Activated naive CD4-positive, alpha-beta T cell (primary cell): ENCODE measurements at places on chromosomes 1 and 21.

DNA sequence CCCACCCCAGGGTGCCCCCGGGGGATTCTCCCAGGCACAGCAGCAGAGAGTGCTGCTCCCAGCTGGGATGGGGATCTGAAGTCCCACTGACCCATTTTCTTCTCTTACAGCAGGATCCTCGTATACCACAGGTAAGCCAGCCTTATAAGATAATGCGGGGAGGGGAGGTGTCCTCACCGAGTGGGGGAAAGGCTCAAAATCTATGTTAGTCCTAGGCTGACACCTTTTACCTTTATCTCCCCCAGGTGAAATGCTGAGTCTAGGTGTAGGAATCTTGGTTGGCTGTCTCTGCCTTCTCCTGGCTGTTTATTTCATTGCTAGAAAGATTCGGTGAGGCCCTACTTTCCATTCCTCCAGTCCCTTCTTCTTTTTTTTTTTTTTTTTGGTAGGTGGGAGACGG lies 5.3 kb downstream of the APH1A start:
- no peak for DNase-seq

DNA sequence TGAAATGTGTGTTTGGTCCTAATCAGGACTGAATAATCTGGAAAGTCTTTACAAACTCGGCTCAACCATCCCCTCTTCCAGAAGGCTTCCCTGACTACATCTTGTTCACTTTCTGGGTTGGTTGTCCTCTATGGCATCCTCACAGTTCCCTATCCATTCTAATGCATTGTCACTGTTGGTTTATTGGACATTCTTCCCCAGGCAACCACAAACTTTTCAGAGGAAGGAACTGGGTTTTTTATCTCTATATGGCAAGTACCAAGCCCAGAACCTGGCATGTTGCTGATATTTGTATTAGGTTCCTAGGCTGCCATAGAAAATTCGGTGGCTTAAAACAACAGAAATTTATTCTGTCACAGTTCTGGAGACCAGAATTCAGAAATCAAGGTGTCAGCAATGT lies 363.5 kb upstream of the ST6GALNAC5 start:
- no peak for DNase-seq

GRCh38 chr1:229538945-229539344 lies 19.6 kb downstream of the ABCB10 start:
- no peak for DNase-seq

DNA sequence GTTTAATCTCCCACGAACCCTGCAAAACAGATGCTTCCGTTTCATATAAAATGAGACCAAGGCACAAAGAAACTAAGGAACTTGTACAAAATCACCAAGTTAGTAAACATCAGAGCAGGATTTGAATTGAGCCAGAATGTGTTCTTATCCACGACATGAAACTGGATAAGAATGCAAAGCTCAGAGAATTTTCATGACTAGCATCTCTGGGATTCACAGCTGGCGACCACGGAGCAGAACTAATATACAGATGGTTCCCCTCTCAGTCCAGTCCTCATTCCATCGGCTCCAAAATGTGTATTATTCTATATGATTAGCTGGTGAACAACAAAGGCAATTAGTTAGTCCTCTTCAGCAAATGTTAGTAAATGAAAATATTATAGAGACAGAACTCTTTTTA lies 72.3 kb upstream of the ERG start:
- no peak for DNase-seq

DNA sequence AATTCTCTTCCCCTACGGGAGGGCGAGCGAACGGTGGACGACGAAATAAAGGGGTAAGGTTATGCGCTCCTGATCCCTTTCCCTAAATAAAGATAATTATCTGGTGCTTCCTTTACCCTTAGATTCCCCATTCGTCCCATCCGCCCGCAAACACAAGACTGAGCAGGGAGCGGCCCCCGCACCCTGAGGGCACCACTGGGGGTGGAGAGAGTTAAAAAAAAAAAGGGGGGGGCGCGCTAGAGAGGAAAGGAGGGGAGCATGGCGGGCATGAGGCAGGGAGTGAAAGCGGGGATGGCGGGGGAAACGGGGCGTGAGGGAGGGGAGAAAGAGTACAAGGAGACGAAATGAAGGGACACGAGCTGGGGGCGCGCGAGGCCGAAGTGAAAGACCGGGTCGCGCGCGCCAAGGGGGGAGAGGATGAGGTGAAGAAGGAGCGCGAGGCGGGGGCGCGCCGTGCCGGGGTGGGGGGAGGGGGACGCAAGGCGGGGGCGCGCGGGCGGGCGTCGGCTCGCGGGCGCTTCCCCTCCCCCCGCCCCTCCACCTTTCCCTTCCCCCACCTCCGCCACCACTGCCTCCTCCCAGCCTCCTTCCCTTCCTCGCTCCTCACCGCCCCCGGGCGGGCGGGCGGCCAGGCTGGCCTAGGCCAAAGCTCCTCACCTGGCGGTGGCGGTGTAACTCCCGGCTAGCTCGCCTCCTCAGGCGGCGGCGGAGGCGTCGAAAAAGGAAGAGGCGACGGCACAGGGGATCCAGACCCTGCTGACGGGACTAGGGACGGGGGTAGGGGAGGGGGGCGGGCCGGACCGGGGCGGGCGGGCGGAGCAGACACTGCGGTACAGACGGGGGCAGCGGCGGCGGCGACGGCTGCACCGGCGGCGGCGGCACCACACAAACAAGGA lies 448 bp downstream of the GATAD2B start:
- peak; percentile 48 for DNase-seq

DNA sequence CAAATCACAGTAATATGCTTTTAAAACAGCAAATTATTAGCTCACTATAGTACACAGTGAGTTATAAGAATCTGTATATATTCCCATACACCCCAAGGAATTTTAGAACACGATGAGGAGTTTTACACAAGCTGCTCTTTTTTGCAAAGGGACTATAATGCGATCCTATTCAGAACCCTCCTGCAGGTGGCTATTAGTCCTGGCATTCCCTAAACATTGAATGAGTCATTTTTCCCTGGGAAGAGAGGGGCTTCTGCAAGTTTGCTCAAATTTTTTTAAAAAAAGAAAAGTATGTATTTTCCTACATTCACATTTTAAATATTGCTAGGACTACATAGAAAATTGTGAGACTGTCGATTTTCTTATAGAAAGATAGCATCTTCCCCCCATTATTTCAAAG lies 106.3 kb downstream of the COL11A1 start:
- DNase-seq: no peak

DNA sequence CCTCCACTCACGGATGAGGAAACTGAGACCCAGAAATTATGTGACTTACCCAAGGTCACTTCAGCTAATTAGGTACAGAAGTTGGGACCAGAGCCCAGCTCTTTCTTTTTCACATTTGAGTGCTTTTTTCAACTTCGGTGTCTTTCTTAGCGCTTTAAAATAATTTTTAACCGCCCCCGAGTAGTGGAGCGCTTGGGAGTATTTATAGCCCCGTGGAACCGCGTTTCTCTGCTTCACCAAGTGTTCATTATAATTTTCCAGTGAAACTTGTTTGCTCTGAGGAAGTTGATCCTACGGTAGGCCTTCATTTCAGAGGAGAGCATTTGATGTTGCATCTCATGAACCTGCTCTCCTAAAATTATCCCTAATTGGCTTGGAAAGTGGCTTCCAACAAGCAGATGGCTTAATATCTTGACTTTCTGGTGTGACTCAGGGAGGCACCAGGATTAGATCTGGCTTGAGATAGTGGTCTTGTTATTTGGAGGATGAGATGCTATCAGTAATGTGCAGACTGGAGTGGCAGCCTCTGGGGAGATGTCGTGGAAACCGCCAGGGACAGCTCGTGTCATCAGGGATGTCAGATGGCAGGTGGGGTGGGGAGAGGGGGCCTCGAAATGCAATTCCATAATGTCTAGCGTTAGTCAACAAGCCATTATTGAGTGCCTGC lies 321.3 kb downstream of the CAMTA1 start:
- no peak for DNase-seq
